ENCODE measurements at places on chromosomes 16 and 17.

- no peak for DNase-seq
Measured at GRCh38 chr16:17304491-17305119, 166.2 kb downstream of the XYLT1 start.

- no peak for DNase-seq
Measured at GRCh38 chr16:86527366-86527765, 17.0 kb downstream of the FOXF1 start.

DNA sequence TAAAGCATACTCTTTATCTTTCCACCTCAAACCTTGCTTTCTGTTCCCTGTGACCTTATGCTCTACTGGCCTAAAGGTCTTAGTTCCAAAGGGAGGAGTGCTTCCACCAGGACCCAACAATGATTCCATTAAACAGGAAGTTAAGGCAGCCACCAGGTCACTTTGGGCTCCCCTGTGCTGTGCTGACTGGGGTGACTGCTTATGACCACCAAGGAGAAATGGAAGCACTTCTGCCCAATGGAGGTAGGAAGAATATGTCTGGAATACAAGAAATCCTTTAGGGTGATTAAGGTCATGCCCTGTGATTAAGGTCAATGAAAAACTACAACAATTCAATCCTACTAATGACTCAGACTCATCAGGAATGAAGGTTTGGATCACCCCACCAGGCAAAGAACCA, 233.8 kb upstream of the CDH11 start:
- no peak for DNase-seq

DNA sequence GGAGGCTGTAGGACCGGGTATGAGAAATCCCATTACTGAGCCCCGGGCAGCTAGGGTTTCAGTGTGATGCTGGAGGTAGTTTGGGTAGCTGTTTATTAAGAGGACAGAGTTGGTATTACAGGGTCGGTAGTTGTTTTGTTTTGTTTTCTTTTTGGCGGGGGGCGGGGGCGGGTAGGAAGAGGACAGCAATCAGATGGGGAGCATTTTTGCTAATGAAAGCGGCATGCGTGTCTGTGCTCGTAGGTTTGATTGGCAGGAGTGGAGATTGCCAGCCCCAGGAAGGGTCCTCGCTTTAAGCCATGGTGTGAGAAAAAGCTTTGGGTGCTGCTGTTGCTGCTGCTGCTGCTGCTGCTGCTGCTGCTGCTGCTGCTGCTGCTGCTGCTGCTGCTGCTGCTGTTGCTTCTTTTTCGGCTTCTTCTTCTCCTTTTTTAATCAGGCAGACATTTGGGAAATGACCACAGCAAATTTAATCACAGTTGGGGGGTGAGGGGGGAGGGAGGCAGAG, 498.5 kb upstream of the ZFHX3 start:
- no peak for DNase-seq

DNA sequence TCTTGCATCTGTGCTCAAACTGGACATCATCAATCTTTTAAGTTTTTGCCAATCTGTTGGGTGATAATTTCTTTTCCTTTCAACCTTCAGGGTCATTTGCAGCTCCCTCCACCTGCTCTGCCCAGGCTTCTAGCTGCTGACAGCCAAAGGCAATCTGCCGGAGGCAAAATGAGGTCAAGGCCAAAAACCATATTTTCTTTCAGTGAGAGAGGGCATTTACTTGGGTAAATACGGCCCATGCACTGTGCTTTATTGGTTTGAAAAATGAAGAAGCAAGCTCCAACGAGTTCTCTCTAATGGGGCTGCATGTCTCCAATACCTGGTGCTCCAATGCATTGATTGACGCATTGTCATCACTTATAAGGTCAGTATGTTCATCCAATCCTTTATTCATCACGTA, 23.1 kb downstream of the RBFOX1 start:
- DNase-seq = no peak

DNA sequence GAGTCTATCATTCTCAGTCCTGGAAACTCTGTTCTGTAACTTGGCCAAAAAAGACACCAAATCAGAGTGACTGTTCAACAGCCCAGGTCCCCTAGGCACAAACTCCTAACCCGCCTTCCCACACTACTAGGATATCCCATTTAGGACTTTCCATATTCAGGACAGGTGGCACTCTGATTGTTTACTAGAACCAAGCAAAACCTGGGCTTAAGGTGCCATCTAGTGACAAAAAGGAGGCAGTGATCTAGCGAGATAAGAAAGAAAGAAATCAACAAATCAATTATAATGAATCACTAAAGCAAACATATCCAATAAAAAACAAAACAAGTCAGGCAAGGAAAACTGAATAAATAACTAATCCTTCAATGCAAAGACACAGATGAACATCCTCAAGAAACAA, 203.9 kb downstream of the CEP112 start:
- DNase-seq = peak; percentile 3

GRCh38 chr17:35496451-35497290, 40.8 kb downstream of the SLFN12L start:
- DNase-seq = no peak

- DNase-seq = no peak
Measured at GRCh38 chr16:30033270-30033669, 2.2 kb upstream of the TLCD3B start.

GRCh38 chr17:16474012-16474725, 17.8 kb downstream of the LRRC75A start:
- DNase-seq = no peak

GRCh38 chr16:85448557-85449190, 164.4 kb upstream of the GSE1 start:
- no peak for DNase-seq

DNA sequence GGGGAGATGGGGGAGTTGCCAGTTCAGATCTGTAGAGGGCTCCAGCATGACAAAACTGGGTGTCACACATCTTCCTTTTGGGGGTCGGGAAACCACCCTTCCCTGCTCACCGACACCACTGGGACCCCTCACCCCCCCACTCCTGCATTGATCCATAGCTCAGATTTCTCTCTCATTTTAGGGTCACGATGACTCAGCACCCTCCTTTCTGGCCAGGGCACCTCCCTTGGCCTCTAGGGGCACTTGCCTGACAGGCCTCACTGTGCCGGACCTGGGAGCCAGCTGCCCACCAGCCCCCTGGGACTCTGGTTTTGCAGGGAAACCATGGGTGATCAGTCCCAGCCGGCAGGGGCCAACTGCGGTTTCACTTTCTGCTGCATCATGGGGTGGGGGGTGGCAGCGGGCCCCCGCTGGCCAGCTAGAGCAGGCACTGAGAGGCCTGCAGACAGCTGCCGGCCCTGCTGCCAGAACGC, 239.4 kb downstream of the MRTFB start:
- DNase-seq = no peak

GRCh38 chr17:68305142-68305541, 13.8 kb downstream of the ARSG start:
- DNase-seq = no peak

GRCh38 chr16:89344458-89344834, 126.9 kb downstream of the ZNF778 start:
- no peak for DNase-seq

GRCh38 chr17:79796444-79796762, 474 bp downstream of the CBX8 start:
- DNase-seq = no peak

DNA sequence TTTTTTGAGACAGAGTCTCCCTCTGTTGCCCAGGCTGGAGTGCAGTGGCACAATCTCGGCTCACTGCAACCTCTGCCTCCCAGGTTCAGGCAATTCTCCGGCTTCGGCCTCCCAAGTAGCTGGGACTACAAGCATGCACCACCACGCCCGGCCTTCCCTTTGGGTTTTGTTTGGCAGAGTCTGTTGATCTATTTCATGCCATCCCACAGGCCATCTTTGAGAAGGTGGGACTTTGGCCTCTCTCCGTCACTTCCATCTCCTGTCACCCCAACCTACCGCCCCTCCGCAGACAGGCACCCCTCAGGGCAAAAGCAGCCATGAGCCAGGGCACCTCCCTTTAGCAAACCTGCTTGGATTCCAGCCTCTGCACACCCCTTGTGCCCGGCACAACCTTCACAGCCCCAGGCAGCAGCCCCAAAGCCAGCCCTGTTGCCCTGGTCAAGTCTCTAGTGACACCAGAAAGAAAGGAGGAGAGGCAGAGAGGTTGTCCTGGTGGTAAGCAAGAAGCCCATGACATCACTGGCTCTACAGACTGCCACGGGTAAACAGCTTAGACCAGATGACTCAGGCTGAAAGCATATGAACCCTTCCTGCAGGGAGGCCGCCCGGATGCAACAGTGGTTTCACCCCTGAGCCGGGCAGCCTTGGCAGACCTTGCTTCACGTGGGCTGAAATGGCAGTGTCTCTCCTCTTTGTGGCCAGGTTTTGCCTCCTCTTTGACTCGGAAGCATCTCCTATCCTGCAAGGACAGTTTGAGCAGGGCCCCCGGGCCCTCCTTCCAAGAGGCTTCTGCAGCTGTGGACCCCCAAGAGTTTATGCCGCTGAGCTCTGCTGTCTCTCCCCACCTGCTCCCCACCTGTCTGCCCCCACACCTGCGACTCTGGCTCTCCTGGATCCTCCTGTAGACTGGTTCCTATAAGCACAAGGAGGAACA, 8.1 kb upstream of the TIMP2 start:
- peak; percentile 93 for DNase-seq

GRCh38 chr17:60598001-60598736, 1.8 kb upstream of the PPM1D start:
- DNase-seq = no peak

DNA sequence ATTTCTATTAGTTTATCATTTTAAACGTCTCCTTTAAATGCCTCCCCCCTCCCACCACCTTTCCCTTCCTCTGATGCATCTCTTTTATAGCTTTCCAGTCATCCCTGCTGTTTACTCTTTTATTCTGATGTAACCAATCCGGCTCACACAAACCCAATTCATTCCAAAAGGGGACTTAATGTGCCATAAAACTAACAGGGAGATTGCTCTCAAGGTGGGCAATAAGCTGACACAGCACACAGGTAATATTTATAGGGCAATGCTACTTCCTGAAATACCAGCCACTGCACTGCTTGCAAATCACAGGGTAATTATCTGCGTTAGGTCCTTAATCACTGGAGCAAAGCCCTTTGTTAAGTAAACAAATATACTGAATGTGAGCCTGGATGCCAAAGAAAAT, 23.3 kb upstream of the CA10 start:
- DNase-seq = no peak

DNA sequence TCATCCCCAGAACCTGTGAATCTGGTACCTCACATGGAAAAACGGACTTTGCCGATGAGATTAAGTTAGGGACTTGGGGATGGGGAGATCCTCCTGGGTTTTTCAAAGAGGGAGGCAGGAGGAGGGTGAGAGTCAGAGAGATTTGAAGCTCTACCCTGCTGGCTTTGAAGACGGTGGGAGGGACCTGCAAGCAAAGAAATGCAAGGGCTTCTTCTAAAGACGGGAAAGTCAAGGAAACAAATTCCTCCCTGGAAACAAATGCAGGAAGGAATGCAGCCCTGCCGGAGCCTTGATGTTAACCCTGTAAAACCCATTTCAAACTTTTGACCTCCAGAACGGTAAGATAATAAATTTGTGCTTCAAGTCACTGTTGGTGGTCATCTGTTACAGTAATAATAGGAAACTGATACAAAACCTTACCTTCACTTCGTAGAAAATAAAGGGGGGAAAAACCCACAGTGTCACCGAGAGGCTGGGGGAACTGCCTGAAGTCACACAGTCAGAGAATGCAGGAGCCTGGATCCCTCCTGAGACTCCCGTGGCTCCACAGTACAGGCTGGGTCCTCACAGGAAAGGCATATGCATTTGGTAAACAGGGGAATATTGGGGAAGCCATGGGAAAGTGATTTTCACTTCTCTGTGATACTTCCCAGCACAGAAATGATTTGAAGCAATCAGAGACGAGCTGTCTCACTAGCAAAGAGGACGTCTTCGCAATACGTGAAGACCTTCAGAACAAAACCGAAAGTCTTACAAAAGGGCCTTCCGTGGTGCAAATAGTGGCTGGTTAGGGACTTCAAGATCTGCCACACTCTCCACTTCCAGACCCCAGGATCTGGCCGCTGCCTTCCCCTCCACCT, 58.9 kb upstream of the CLEC3A start:
- no peak for DNase-seq

DNA sequence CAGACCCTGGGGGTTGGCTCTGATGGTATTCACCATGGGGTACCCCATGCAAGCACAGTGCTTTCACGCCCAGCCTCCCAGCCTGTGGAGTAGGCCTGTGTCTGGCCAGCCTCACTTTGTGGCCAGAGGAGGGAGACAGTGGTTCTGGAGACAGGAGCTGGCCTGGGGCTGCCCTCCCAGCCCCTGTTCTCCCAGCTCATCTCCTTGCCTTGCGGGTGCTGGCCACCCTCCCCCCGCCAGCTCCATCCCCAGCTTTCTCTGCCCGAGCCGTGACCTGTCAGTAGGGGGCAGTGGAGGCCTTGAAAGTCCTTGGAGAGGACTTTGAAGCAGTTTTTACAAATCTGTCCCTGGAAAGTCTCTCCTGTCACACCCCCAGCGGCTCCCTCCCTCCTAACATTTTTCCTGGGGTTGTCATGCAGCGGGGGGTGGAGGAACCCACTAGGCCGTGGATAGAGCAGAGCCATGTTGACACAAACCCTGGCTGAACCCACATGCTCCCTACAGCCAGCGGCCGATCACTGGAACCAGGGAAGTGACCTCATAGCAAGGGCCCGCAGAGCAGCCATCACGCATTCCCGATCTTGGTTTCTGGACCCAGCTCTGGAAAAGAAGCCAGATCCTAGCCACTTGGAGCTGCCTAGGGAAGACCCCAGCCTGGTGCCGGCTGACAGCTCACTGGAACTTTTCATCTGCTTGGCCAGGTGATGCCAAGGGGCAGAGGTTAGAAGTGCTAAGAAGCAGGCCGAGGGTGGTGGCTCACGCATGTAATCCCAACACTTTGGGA, 289.4 kb downstream of the SEC14L1 start:
- DNase-seq = peak; percentile 93

DNA sequence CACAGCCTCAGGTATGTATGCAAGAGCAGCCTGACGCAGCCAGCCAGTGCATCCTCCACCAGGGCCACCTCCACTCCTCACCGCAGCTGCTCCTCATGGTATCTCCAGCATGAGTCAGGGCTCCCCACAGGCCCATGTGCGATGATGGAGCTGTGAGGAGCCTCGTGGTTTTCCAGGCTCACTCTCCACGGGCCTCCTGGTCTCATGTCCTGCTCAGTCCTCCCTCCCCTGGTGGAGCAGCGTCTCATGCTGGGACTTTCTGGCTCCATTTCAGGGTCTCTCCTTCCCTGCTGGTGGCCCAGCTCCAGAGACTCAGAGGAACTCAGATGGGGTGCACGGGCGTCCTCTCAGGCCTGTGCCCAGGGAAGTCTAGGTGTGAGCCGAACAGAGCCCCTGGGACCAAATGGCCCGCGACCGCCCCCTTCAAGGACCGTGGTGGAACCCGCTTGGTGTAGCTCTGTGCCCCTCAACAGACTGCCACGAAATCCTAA, 70.4 kb downstream of the METRNL start:
- no peak for DNase-seq

DNA sequence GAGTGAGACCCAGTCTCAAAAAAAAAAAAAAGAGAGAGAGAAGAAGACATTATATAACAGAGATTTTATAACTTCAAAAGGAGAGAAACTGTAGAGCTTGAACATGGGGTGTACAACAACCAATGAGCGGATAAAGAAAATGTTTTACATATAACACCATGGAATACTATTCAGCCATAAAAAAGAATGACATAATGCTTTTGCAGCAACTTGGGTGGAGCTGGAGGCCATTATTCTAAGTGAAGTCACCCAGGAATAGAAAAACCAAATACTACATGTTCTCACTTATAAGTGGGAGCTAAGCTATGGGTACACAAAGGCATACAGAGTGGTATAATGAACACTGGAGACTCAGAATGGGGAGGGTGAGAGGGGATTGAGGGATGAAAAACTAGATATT, 61.1 kb downstream of the CHD9NB start:
- DNase-seq = no peak

GRCh38 chr16:56207421-56207820, 16.1 kb downstream of the GNAO1 start:
- DNase-seq = no peak

- no peak for DNase-seq
Measured at GRCh38 chr17:20823905-20824304, 218.9 kb downstream of the USP22 start.

All from AG09309 (cell line).